ENCODE measurements at places on chromosomes 12 and 14.

DNA sequence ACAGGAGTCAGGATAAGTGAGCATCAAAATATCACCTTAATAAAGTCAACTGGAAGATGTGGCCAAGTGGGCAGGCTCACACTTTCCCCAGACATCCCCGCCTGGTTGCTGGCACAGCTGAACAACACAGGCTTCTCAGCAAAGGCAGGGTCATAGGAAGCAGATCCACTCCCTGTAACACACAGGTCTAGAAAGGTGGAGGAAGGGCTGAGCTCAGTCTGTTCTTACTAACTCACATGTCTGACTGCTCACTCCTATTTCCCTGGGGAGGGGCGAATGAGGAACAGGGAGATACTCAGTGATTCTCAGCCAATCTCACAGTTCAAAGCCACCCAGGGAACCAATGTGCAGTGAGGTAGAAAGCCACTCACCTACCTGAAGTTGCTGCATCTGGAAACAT lies 45.0 kb upstream of the AMN1 start:
- DNase-seq = no peak

GRCh38 chr12:123094349-123095077 lies 56.4 kb downstream of the PITPNM2 start:
- DNase-seq = no peak

DNA sequence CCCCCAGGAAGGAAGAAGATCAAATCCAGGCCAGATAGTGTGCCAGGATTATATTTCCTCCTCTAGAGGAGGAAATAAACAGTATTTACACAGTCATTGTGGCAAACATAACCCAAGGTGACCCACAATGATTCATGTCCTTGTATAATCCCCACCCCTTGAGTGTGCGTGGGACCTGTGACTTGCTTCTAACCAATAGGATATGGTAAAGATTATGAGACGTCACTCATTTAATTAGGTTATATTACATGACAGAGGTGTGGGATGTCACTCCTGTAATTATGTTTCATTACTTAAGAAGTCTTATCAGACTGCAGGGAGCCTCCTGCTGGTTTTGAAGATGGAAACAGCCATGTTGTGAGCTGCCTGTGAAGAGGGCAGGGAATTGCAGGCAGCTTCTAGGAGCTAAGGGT lies 12.2 kb upstream of the CATSPERB start:
- no peak for DNase-seq

DNA sequence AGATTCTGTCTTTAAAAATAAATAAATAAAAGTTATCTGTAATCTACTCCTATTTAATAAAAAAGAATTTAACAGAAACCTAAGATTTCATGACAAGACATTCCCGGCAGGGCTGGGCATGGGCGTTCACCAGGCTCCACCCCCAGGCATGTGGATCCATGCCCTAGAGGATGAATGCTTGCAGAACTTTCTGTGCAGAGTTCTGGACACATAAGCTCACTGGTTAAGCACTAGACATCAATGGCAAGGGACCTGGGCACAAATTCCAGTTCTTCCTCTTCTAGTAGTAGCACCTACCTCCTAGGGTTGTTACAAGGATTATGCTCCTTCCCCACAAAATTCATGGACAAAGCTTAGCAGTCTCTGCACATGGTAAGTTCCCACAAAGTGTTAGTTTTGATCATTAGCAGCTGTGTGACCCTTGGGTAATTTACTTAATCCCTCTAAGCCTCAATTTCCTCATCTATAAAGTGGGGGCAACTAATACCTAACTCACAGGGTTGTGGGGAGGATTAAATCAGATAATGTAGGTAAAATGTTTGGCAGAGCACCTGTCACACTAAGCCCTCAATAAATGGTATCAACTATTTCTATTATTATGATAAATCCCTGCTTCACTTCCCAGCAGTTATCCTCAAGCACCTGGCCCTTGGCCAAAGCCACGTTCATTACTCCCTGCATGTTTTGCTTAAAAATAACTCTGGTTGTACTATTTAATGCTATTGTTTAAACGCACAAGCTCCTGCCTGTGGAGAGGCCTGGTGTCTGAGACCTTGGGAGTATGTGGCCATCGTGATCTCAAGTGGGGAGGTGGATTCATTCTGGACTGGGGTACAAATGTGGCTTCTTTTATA lies 9.8 kb downstream of the GALNT6 start:
- DNase-seq = no peak

DNA sequence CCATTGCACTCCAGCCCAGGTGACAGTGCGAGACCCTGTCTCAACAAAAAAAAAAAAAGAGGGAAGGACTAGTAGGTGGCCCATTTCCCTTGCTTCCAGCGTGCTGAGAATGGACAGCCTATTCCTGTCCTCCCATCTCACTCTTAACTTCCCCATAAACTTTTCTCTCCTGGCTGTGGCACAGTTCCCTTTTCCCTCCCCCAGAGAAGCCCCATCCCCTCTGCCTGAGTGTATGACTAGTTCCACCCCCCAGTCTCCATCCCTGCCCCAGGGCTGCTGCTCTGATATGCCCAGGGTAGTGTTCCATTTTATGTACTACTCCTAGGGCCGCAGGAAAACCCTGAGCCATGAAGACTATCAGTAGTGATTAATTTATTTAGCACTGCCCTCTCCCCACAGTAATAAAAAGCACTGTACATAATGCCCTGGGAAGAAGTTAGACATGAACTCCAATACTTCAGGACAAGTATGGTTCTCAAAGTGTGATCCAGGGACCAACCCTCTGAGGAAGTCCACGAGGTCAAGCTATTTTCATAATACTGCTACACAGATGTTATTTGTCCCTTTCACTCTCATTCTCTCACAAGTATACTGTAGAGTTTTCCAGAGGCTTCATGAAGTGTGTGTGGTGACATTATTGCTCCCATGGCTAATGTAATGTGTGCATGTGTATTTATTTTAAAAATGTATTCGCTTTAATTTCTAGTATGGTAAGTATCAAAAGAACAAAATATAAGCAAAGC lies 11.5 kb upstream of the CHD4 start:
- DNase-seq = no peak

DNA sequence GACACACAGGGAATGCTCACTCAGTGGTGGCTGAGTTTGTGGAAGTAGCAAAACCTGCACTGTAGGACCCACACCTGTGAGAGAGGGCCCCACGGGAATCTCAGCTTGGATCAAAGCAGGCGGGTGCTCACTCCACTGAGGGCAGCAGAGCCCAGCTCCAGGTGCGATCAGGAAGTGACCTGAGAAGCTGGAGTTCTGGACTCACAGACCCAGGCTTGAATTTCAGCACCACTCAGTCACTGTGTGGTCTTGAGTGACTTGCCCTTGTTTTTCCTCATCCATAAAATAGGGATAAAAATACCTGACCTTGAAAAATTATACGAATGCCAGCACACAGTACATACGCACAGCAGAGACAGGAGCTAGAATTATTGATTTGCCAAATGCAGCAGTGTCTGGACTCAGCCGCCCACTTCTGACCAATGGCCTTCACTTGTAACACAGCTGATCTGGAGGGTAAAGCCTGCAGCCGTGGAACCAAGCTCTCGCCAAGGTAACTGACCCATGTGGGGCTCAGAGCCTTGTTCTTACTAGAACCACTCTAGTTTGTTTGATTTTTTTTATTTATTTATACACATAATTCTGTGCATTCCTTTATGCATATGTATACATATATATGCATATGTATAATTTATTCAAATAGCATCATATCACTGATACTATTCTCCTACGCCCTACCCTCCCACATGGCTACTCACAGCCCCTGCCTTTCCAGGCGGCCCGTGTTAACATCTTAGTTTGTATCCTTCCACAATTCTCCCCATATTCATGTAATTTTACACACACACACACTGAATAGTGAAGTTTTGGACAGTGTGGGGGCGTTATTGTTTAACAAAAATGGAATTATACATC lies 53.9 kb downstream of the DPF3 start:
- no peak for DNase-seq

GRCh38 chr12:120836114-120836684 lies 68.0 kb downstream of the SPPL3 start:
- no peak for DNase-seq

- no peak for DNase-seq
Observed at GRCh38 chr12:106645465-106646330, 62.9 kb downstream of the RFX4 start.

GRCh38 chr14:101001311-101002069 lies 98.0 kb upstream of the RTL1 start:
- DNase-seq = no peak

GRCh38 chr12:81330480-81330879 lies 252.6 kb downstream of the ACSS3 start:
- DNase-seq = no peak

GRCh38 chr12:54870617-54871016 lies 16.3 kb downstream of the MUCL1 start:
- DNase-seq = no peak

- no peak for DNase-seq
Observed at GRCh38 chr12:6584293-6584692, 16.2 kb upstream of the NOP2 start.

DNA sequence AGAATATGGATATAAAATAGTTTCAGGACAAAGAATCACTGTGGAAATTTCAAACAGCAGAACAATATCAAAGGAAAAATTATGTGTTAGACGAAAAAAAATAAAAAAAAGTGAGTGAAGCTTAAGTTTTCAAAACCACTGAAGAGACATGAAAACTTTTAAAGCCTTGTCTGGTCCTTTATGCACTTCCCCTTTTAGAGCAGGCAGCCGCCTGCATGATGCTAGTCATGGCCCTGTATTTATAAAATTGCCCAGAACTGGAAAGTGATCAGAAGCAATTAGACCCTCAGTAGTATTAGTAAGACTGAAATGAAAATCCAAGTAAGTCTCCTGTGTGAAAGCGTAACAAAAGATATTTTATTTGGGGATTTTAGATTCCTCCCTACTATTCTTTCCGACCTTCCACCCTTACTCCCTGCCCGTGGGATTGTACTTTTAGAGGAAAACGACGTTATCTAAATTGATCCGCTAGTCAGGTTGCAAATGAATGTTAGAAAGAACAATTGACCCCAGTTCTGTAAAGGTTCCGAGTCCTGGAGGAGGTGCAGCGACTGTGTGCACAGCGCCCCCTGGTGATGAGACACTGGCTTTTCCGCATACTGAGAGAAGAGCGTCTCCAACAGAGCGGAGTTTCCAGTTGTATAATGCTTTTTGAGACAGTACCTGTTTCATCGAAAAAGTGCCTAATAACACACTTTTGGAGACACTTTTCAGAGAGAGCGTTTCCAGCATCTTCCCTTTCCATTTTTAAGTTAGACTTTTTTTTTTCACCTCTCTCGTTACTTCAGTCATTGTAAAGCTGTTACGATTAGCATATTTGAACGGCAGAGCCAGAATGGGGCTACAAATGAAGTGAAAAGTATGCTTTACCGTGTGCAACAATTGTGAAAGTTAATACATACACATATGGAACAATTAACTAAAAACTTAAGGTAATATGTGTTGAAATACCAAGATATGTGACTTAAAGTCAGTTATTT lies 12.4 kb downstream of the MGST1 start:
- DNase-seq = peak; percentile 24

DNA sequence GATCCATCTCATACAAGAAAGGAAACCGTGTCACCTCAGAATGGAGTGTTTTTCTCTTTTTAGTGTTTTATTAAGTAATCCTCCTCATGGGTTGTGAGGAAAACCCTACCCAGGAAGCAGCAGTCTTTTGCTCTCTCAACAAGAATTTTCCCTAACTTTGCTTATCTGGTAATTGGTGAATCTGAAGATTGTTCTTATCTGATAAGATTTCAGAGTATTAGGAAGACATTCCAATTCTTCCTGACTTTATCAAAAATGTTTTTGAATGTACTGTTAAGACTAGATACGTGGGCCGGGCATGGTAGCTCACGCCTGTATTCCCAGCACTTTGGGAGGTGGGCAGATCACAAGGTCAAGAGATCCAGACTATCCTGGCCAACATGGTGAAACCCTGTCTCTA lies 86.0 kb downstream of the PHLDA1 start:
- no peak for DNase-seq

- no peak for DNase-seq
Observed at GRCh38 chr12:77204083-77204482, 138.7 kb upstream of the E2F7 start.

DNA sequence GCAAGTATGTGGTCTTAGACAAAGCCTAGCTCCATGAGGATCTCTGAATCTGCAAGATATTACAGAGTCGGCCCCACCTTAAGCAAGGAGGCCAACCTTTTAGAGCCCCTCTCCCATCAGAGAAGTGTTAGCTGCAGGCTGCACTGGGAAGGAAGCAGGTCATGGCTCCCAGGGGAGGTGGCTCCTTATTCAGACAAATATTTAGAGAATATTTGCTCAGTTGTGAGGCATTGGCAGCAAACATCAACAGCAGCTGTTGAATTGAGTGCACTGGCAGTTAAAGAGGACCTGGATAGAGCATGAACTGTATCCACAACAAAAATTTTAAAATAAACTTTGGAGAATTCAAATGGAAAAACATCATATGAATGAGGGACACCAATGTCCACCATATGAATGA lies 44.7 kb downstream of the FSCB start:
- no peak for DNase-seq

DNA sequence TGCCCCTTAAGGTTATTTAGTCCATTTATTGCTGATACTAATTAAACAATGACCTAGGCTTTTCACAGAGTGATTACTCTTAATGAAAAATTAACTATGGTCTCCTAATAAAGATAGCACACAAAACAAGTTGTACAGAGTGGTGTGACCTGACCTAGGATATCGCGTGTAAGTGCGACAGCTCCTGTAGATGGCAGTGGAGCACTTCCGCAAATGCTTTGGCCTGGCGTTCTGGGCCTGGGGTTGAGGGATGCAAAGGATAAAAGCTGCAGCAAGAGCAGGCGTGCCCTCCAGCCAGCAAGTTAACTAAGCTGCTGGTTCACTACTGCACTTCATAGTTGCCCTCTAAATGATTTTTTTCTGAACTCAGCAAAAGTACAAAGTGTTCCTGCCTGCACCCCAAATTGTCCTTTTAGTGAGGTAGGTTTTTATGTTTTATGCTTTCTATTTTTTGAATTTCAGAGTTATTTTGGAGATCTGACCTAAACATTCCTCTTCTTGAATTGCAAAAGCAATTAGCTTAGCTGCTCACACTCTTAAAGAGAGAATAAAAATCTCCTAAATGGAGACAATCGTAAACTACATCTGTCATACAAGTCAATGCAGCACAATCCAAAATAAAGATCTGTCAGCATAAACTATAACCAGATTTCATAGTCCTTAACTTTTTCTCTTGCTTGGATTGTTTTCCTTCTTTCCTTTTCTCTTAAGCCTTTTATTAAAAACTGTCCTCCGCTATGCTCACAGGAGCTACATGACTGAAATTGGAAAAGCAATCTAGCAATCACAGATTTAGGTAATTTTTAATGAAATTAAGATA lies 379.6 kb downstream of the LRIG3 start:
- no peak for DNase-seq

DNA sequence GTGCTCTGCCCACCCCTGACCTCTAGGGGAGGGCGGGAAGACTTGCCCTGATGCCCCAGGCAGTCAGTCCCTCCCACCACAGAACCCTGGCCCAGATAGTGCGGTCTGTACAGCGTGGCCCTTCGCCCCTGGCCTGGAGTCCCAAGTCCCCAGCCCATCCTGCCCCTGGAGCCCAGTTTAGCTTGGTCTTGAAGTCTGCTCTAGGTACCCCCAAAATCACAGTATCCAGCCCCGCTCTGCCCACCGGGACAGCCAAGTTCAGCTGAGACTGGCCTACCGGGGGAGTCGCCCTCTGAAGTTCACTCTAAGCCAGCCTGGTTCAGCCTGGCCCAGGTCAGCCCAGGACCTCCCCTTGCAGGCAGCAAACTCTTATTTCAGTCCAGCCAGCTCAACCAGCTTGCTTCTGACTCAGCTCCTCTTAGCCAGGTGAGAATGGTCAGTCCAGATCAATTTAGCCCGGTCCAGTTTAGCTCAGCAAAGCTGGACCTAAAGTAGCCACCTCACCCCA lies 75.9 kb downstream of the TMEM121 start:
- no peak for DNase-seq

- DNase-seq = no peak
Observed at GRCh38 chr12:94429633-94430032, 30.0 kb downstream of the CEP83 start.
